Stimulated activated CD4-positive, alpha-beta T cell treated with anti-CD3 and anti-CD28 coated beads, TNF-alpha, amount 100 ng/mL, for 4 hours (primary cell): ENCODE measurements at places on chromosomes 3 and 15.

DNA sequence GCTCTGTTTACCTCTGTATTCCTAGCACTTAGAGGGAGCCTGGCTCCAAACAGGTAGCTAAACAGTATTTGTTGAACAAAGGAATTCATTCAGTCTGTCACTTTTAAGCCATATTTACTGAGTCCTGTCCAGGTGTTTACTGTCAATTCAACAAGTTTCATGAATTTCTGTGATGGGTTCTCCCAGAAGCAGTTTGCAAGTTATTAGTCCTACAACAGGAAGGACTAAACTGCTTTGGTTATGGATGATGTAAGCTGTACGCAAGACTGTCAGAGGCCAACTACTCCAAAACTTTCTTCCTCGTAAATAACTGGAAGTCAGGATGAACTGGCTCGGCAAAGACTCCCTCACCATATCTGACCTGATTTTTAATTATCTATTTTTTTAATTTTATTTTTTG is 25.1 kb downstream of the STIMATE start:
- no peak for DNase-seq

DNA sequence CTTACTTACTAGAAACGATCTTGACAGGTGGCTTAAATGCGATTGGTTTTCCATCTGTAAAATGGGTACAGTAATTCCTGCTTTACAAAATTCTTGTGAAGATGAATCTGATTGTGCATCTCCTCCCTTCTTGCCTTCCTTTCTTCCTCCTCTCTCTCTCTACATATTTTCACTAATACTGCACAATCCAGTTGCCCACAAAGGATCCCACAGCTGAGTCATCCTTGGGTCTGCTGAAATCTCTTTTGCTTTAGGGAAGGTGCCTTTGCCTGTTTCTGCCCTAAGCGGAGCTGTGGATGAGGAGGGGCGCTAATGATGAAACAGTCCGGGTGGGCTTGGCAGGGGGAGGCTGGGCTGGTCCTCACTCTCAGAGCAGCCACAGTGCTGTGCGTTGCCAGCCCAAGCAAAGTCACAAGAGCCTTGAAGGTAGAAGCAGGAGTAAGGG is 46.1 kb downstream of the AMOTL2 start:
- no peak for DNase-seq

GRCh38 chr3:118501152-118501551 is 533.5 kb downstream of the IGSF11 start:
- DNase-seq, result no peak

- no peak for DNase-seq
Measured at GRCh38 chr15:27065151-27065550, 94.2 kb downstream of the GABRG3 start.

DNA sequence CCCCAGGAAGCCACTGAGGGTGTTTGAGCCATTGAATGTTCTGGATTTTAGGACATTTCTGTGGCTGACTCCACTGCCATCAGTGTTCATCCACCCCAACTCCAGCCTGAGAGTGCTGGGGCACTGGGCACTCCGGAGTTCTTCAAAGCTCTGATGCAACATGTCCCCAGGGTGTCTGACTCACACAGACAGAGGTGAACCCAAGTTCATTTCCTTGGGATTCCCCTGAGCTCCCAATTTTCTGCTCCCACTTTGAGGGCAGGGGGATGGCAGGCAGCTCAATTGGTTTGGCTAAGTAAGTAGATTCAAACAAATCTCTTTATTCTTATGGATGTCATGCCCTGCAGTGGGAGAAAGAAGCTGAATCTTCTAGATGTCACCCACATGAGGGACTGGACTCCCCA is 2.2 kb downstream of the STRA6 start:
- DNase-seq, result no peak

- no peak for DNase-seq
Measured at GRCh38 chr15:63351170-63351569, 30.5 kb downstream of the CA12 start.

DNA sequence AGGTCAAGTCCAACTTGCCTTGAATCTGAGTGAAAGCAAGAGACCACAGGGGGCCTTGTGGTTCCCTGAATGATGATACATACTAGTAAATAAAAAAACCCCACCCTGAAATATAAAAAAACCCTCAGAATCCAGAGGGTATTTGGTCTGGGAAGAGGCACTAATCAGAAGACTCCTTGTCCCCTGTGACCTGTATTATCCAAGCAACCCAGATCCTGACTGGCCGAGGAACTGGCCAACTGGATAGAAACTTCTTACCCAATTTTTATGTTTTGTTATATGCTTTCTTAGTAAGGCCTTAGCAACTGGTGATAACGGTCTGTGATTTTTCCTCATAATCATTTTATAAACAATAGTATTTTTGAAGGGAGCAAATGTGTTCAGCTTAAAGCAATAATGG is 17.5 kb downstream of the ABI3BP start:
- DNase-seq, result no peak

DNA sequence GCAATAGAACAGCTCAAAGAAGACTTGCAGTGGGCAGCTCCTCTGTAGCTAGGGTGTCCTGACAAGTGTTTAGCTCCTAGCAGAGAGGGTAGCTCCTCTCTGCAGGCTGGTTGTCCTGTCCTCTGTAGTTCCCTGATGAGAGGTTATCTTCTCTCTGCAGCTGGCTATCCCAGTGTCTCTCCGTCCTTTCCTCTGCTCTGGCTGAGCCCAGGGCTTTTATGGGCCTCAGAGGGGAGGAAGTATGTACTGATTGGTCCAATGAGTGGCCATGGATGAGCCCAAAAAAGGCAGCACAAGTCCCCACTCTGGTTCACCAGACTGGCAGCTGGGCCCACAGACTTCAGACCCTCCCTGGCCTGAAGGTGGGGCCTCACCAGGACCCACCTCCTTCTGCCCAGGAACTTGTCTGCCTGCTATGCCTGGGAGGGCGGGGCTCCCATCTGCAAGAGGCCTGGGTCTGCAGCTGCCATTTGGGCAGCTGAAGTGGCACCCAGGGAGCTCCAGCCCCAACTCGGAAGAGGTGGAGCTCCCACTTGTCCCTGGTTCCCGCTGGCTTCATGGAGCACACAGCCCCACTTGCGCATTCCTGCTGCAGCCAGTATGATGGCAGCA is 27.2 kb upstream of the MEX3B start:
- DNase-seq, result no peak

GRCh38 chr15:51144021-51144532 is 49.4 kb upstream of the TNFAIP8L3 start:
- no peak for DNase-seq

- no peak for DNase-seq
Measured at GRCh38 chr3:16548721-16549120, 35.2 kb upstream of the RFTN1 start.

GRCh38 chr3:105014631-105015030 is 352.1 kb upstream of the ALCAM start:
- no peak for DNase-seq

- DNase-seq, result no peak
Measured at GRCh38 chr3:53180305-53181023, 19.5 kb downstream of the PRKCD start.

DNA sequence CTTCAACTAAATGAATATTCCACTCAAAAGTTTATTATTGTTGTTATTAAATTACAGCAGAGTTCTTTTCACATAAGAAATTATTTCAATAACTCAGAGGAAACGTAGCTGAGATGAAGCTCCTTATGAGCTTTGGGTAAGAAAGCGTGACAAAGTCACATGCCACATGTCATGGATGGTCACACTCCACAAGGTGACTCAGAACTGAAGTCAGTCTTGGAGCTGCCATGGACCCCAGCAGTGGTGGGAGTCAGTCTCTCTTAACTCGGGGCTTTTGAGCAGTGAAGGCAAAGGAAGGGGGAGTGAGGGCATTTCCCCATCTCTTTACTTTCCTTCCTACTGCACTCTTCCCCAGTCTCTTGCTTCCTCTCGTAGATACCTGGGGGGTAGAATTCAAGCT is 87.5 kb upstream of the FAM3D start:
- DNase-seq, result no peak

- no peak for DNase-seq
Measured at GRCh38 chr3:9151240-9151639, 98.2 kb downstream of the SRGAP3 start.

DNA sequence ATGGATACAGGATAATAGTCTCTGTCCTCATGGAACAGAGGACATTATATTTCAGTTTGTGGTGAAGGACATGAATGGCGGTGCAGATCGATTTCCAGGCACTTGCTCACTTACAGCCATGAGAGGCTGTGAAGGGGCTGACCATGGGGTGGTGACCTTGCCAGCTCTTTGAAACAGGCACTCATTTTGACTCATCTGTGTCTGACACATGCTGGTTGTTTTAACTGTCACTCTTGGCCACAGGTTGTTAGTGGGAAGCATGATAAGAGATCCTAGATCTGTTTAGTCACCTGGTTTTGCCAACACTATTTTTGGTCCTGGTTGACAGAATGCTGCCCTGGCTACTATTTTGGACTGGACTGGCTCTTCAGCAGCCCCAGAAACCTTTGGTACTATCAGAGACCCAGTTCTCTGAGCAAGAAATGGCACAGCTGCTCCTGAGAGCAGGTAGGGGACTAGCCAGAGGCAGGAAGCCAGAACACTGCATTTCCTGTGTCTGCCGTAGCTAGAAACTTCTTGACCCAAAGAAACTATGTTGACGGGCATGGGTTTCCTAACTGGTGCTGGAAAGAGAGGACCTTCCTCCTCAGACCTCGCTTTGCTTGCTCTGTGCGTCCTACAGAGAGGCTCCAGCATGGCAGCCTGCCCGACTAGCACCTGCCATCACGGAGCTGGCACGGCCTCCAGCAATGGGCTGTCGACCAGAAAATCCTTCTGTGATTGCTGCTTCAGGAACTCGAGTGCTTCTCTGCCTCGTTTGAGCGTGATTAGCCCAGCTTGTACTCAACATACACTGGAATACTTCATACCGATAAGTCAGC is 6.3 kb downstream of the PXYLP1 start:
- DNase-seq, result no peak

GRCh38 chr15:34360298-34360697 is 6.7 kb downstream of the LPCAT4 start:
- no peak for DNase-seq

DNA sequence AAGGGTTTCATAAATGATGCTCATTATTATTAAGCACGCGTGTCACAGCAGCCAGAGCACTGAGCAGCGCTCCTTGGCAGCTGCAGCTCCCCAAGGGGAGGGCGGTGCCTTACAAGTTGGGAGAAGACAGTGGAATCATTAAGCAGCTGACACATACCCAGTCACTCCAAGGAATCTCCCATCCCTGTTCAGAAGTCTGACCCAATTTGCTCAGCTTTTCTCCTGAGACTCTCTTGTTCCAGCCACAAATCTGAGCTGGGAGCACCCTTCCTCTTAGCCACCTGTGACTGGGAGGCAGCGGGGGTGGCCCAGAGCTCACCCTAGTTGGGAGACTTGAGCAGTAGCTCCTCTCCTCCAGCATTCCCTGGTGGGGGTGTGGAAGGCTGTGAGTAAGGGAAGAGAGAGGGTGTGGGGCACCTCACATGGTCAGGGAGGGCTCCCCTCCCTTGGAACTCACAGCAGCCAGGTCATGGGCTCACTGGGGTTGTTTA is 64.3 kb downstream of the DUT start:
- DNase-seq, result no peak

DNA sequence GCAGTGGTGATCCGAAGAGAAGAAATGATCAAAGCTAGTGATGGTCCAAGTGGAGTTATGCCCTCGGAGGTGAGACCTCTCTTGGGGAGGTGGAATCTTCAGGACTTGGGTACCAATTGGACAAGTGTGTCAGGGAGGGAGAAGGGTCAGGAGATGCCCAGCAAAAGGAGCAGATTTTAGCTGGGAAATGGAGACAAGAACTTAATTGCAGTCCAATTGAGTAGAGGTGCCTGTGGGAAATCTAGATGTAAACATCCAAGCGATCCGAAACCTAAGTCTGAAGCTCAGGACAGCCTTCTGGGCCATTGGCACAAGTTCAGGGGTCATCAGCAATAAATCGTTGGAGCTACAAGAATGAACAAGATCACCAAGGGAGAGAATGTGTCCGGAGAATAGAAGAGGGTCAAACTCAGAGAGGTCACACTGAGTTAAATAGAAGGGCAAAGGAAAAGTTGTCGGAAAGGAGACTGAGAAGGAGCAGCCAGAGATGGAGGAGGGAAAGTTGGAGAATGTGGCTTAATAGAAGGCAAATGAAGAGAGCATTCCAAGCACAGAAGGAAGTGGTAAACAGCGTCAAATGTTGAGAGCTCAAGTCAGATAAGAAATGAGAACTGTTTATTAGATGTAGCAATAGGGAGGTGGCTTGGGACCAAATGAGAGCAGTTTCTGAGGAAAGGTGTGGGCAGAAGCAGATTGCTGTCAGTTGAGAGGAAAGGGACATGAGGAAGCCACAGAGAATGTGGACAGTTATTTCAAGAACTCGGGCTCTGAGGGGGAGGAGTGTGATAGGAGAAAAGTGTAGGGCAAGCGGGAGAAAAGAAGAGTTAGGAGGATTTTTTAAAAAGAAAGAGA is 64.2 kb upstream of the FNDC3B start:
- DNase-seq, result no peak

- DNase-seq, result no peak
Measured at GRCh38 chr3:53422954-53423698, 71.3 kb upstream of the CACNA1D start.

DNA sequence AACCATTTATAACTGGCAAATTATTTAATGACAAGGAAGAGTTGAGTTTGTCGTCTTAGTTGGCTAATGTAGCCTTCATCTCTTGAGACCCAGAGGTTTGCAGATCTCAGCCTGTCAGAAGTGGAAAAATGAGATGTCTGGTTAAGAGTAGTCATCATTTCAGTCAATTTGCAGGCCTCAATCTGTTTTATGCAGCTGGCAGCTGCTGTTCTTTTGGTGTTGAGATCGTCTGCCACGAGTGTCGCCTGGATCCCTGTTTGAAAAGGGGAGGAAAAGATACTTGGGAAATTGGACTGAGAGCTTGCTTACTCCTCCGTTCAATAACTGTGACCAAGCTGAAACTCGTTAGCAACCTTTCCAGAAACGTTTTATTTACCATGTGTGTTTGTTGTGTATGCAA is 2.3 kb downstream of the PHLDB2 start:
- DNase-seq, result no peak

DNA sequence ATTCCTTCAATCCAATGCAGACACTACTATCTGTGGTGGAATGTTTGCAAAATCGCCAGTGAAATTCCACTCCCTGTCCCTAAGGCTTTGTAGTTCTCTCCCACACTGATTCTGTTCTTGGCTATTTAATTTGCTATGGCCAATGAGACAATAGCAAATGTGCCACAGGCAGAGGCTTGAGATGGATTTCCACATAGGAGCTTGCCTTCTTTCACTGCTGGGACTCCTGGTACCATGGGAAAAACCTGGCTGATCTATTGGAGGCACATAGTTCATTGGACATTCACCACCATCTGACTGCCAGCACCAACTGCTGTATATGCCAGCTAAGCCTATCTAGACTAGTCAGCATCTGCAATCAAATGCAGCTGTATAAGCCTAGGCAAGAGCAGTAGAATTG is 103.8 kb downstream of the NR1D2 start:
- no peak for DNase-seq

GRCh38 chr3:163779396-163780344 is 1298.6 kb downstream of the SI start:
- no peak for DNase-seq

DNA sequence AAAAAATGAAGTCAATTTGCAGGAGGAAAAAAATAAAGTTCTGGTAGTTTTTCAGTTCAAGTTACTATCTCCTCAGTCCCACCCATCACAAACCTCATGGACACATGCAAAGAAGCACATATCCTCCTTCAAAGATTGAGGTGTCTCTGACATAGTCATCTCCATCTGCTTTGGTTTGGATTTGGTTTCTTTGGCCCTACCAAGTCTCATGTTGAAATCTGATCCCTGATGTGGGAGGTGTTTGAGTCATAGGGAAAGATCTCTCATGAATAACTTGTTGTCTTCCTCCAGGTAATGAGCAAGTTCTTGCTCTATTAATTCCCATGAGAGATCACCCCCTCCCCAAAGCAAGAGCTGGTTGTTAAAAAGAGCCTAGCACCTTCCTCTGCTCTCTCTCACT is 446.8 kb downstream of the IGSF11 start:
- no peak for DNase-seq
